ENCODE measurements at places on chromosomes 11 and 22. TPM values are rescaled to one million over a fixed set of nuclear protein-coding genes. Genes with fewer than 3 reads are reported as not detected.

OR52A1 gene
- not detected for polyA plus RNA-seq

P4HA3 gene
- 0.11 TPM for polyA plus RNA-seq

GPR83 gene
- polyA plus RNA-seq, result 0.05 TPM

FOLR2 gene
- polyA plus RNA-seq, result 4.5 TPM

OR9Q1 gene
- not detected for polyA plus RNA-seq

GTSE1 gene
- polyA plus RNA-seq, result 0.13 TPM

PPP6R2 gene
- polyA plus RNA-seq, result 31.6 TPM

GGTLC3 gene
- not detected for polyA plus RNA-seq

THY1 gene
- 1.00 TPM for polyA plus RNA-seq

MFNG gene
- 4.3 TPM for polyA plus RNA-seq

IGLL5 gene
- 0.06 TPM for polyA plus RNA-seq

UCP3 gene
- polyA plus RNA-seq, result 8.9 TPM

YPEL1 gene
- 0.72 TPM for polyA plus RNA-seq

GSTT2 gene
- 0.25 TPM for polyA plus RNA-seq

SLC22A6 gene
- not detected for polyA plus RNA-seq

NRXN2 gene
- 0.60 TPM for polyA plus RNA-seq

OR8D2 gene
- polyA plus RNA-seq, result not detected

DTX4 gene
- 0.60 TPM for polyA plus RNA-seq

PTS gene
- polyA plus RNA-seq, result 59.0 TPM

KRTAP5-11 gene
- not detected for polyA plus RNA-seq

TCF20 gene
- polyA plus RNA-seq, result 5.5 TPM

DAGLA gene
- polyA plus RNA-seq, result 2.1 TPM

ZBTB16 gene
- 89.8 TPM for polyA plus RNA-seq

FHIP1B gene
- 20.1 TPM for polyA plus RNA-seq

CBX7 gene
- polyA plus RNA-seq, result 52.9 TPM

TSPAN32 gene
- 0.04 TPM for polyA plus RNA-seq

SAA2 gene
- polyA plus RNA-seq, result 6.3 TPM

FJX1 gene
- polyA plus RNA-seq, result 0.96 TPM

CHRNA10 gene
- polyA plus RNA-seq, result 0.65 TPM

RBMXL2 gene
- not detected for polyA plus RNA-seq

GLB1L2 gene
- 1.2 TPM for polyA plus RNA-seq

ZNF280A gene
- not detected for polyA plus RNA-seq

MAPK8IP1 gene
- polyA plus RNA-seq, result 0.82 TPM

MDK gene
- 1.2 TPM for polyA plus RNA-seq

MMP12 gene
- polyA plus RNA-seq, result not detected

SELENOH gene
- polyA plus RNA-seq, result 81.9 TPM

CARNS1 gene
- polyA plus RNA-seq, result 2.1 TPM

FBLN1 gene
- 12.0 TPM for polyA plus RNA-seq

All from psoas muscle (tissue), 8 donors.